Stimulated activated naive CD4-positive, alpha-beta T cell treated with Interleukin-2 at 50 U/mL for 16 hours (primary cell): ENCODE measurements at places on chromosomes 6 and 20.

DNA sequence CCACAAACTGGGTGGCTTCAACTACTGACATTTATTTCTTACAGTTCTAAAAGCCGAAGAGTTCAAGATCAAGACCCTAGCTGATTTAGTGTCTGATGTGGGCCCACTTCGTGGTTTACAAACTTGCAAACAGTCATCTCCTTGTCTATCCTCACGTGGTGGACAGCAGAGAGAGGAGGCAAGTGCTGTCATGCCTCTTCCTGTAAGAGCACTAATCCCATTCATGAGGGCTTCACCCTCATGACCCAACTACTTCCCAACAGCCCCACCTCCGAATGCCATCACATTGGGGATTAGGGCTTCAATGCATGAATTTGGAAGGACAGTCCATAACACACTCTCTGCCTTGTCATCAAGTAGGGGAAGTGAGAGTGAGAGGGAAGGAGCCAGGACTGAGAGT, 15.6 kb upstream of the ISM1 start:
- DNase-seq, result no peak

- no peak for DNase-seq
Measured at GRCh38 chr6:108732091-108732870, 115.9 kb upstream of the ARMC2 start.

- DNase-seq, result no peak
Measured at GRCh38 chr20:25453035-25453810, 45.8 kb downstream of the GINS1 start.

DNA sequence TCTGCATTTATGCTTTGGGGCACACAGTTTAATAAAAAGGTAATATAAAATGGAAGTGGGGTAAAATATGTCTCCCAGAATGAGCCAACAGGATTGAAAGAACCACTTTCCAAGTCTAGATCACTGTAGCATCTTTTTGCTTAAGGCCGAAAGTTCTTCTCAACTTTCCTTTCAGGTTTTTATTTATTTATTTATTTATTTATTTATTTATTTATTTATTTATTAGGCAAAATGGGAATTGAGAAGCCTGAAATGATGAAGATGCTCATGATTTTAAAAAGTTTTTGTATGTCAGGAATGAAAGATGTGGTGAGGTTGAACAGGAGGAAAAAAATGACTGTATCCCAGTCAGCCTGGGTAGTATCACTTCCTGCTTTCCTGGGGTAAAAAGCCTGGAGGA, 24.0 kb downstream of the TSHZ2 start:
- no peak for DNase-seq

- no peak for DNase-seq
Measured at GRCh38 chr20:35286077-35286898, 1.7 kb upstream of the EIF6 start.

DNA sequence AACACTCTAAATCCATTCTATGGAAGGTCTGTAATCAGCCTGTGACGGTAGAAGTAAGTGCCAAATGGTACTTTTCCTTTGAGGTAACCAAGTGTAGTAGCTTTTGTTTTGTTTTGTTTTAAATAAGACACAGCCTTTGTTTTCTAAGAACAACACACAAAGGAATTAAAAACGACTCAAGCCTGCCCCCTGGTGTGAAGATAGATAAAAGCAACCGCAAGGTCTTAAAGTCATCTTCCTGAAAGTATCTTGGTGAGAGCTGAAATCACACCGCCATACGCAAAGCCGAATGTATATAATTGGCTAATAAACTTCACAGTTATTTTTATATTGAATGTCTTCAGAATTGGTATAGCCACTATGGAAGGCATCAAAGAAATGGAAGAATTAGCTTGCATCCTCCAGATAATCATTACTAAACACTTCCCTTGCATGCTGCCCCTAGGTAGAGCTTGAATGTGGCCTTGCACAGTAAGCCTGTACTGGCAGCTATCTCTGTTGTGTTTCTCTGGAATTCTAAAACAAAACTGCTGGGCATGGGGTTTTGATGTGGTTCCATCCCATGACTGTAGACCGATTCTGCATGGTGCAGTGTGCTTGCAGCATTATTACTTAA, 95.6 kb downstream of the LAMP5 start:
- no peak for DNase-seq

- no peak for DNase-seq
Measured at GRCh38 chr6:2730353-2731107, 20.2 kb downstream of the MYLK4 start.

DNA sequence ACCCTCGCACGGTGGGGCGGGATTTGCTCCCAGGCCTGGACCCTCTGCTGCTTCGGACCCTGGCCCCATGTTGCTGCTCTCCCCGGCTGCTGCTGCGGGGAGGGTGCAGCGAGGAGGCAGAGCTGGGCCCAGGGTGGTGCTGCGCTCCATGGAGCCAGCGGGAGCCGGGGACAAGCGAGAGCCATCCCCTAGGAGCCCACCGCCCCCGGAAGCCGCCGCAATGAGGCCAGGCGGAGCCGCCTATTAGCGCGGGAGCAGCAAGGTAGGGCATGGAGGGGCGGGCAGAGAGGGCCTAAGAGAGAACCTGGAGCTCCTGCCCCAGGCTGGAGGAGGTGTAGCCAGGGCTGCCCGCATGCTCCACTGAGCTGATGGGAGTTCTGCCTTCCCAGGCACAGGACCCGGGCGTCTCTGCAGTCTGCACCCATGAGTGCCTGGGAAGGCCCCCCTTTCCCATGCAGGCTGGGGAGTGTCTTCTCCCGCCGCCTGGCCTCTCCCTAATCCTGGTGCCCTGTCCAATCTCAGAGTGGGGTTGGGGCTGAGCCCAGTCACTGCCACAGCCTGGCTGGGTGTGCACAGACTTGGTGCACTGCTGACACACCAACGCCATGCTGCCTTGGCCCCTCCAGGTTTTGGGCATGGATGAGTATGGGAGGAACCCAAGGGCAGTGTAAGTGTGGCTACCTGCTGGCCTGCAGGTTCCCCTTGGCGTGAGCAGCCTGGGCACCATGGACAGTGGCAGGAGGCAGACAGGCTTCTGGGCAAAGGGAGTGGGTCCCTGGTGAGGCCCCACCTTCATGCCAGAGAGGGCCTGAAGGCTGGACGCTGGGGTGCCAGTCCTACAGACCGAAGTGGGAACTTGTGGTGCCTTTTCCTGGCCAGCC, 360.6 kb upstream of the MAP3K7 start:
- DNase-seq, result no peak

GRCh38 chr20:24651171-24651975, 181.9 kb downstream of the SYNDIG1 start:
- no peak for DNase-seq

- DNase-seq, result no peak
Measured at GRCh38 chr6:104699593-104700329, 160.0 kb downstream of the HACE1 start.

DNA sequence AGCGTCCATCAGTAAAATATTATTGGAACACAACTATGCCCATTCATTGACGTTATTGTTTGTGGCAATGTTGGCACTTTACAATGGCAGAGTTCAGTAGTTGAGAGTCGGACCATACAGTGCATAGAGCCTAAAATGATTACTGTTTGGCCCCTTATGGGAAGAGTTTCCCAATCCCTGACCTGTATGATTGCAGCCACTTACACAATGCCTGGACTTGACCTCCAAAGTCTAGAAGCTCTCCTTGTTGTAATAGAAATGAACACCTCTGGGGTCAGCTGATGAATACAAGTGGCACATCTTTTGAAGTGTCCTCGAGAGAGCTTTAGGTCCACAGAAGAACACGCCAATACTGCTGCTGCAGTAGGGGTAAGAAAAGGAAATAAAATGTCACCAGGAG, 59.0 kb downstream of the NOX3 start:
- DNase-seq, result no peak

GRCh38 chr20:22452442-22453011, 131.8 kb downstream of the FOXA2 start:
- DNase-seq, result no peak

- no peak for DNase-seq
Measured at GRCh38 chr6:41386594-41386993, 51.2 kb downstream of the NCR2 start.

- DNase-seq, result no peak
Measured at GRCh38 chr6:97175806-97176205, 107.2 kb downstream of the MMS22L start.

GRCh38 chr6:47581591-47581990, 104.0 kb downstream of the CD2AP start:
- DNase-seq, result no peak

- DNase-seq, result no peak
Measured at GRCh38 chr6:96304997-96305396, 216.6 kb upstream of the UFL1 start.

- no peak for DNase-seq
Measured at GRCh38 chr20:41005361-41005729, 23.3 kb upstream of the TOP1 start.

GRCh38 chr6:89087881-89088280, 7.3 kb downstream of the PNRC1 start:
- DNase-seq, result no peak
